ENCODE measurements at places on chromosomes 4 and X.

DNA sequence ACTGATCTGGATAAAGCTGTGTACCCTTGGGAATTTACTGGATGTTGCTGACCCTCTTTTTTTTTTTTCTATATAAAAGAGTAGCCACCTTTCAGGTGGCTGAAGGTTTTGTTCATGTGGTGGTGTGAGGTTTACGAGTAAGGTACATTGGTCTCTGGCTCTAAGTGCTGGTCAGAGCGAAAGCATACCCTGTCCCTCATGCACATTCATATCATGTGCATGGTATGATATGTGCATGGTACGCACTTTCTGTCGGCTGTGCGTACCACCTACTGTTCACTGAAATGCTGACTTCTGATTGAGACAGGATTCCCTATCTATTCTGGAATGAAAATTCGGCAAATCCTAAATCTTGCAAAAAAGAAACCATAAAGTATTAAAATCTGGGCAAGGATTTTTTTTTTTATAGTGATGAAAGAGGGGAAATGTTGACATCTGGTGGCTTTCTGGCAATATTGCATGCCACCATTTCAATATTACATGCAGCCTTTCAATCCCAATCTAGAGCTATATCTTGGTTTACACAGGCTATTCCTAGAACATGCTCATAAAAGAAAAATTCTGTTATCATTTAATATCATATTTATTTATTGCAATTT lies 32.8 kb downstream of the FAM149A start:
- no peak for DNase-seq

- DNase-seq = no peak
Observed at GRCh38 chr4:124188595-124188994, 523.9 kb downstream of the ANKRD50 start.

DNA sequence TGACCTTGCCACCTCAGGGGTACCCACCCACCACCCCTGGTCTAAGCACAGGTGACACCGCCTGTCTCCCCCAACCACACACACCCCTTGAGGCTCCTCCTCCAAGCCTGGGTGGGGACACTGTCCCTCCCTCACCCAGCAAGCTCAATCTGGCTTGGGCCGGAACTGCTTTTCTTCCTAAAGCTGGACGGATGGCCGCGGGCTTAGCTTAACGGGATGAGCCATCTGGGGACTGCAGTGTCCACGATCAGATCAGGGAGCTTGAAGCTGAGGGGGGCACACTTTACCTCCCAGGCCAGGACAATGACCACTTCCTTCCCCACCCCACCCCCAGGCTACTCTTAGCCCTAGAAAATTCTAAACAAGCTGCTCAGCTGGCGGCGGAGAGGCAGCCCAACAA lies 1.0 kb upstream of the SLC6A8 start:
- no peak for DNase-seq

DNA sequence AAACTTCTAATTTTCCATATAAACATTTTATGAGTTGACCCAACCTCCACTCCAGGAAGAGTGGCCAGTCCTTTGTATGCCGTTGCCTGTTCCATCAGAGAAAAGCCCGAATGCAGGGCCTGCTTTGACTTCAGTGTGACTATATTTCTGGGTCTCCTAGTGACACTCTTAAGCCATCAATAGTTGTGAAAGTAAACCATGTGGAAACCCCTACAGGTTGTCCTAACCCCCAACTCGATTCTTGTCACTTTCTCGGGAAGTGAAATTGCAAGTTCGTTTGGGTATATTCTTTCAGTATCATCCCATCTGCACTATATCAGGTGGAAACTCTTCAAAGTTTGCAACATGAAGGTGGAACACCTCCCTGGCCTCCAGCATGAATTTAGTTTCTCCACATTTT lies 52.8 kb downstream of the EFHC2 start:
- no peak for DNase-seq

DNA sequence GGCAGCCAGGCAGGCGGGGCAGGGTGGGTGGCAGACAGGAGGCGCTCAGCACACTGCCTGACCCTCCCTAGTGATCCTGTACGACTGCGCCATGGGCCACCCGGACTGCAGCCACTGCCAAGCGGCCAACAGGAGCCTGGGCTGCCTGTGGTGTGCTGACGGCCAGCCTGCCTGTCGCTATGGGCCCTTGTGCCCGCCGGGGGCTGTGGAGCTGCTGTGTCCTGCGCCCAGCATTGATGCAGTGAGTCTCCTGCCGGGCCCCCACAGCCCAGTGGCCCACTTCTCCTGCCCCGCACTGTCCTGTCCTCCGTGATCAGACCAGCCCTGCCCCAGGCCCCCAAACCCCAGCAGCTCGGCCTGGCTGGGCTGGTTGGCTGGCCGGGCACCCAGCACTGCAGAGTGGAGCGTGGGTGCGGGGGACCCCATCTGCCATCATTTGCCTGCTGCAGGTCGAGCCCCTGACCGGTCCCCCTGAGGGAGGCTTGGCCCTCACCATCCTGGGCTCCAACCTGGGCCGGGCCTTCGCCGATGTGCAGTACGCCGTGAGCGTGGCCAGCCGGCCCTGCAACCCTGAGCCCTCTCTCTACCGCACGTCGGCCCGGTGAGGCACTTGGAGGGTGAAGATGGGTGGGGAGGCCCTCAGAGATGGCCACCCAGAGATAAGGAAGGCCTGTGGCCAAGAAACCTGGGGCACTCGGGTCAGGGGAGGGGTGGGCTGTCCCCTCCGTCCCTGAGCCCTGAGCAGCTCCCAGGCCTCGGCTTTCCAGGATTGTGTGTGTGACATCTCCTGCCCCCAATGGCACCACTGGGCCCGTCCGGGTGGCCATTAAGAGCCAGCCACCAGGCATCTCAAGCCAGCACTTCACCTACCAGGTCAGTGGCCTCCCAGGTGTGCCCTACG lies 7.6 kb downstream of the PLXNB3 start:
- no peak for DNase-seq

DNA sequence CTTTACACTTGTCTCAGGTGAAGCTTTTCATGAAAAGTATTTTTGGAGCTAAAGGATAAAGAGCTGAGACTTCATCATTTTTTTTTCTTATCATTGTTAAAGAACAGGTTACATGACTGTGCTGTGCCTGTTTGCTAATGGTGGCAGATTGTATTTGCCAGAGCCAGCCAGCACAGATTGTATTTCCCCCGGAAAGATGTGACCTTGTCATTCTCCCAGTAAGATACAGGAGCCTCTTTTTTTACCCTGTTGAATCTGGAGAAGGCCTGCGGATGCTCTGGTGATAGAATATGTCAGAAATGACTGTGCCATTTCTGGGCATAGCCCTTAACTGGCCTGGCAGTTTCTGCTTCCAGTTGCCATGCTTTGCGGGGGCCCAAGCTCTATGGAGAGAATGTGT lies 91.9 kb downstream of the GPRIN3 start:
- DNase-seq = no peak

GRCh38 chr4:35105486-35105885 lies 1138.8 kb downstream of the ARAP2 start:
- no peak for DNase-seq

- no peak for DNase-seq
Observed at GRCh38 chrX:9867753-9868152, 81.5 kb downstream of the SHROOM2 start.

DNA sequence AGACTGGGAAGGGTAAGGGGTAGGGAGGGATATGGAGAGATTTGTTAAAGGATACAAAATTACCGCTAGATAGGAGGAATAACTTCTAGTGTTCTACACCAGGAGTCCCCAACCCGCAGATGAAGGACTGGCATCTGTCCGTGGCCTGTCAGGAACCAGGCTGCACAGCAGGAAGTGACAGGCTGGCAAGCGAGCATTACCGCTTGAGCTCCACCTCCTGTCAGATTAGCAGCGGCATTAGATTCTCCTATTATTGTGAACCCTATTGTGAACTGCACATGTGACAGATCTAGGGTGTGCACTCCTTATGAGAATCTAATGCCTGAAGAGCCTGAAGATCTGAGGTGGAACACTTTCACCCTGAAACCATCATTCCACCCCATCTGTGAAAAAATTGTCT lies 27.9 kb upstream of the BBS7 start:
- no peak for DNase-seq

DNA sequence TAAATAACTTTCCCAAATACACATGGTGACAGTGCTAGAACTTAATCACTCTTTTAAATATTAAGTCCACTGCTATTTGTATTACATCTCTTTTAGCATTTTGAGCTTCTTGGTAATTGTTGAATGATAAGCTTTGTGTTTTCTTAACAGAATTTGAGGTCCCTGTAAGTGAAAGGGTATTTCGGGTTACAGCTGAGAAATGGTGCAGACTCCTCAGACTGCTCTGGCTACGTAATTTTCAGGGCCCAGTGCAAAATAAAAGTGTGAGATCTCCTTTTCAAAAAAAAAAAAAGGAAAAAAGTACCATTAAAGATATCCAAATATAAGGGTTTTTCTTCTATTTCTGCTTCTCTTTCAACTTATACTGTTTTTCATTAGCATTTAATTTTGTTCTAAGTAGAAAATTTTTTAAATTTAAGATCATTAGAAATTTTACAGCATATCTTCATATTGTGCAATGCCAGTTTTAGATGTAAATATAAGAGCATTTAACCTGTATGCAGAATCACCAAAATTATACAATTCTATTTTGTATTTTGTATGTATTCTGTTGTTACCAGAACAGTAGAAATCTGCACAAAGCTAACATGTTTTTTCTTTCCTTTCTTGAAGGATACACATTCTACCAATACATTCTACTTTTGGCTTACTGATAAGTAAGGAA lies 33.6 kb upstream of the FGF5 start:
- no peak for DNase-seq

DNA sequence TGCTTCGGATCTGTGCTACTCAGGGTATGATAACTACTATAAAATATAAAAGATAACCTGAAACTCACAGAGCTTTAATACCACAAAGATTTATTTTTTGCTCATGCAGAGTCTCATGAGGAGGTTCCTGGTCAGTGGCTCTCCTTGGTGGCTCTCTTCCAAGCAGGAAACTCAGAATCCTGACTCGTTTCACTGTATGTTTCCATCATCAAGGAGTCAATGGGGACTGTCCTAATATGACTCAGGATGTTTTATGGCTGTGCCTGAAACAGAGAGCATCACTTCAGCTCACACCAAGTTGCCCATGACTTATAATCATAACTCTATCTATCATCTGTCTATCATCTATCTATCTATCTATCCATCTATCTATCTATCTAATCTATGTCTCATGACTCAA lies 620.8 kb upstream of the NR3C2 start:
- no peak for DNase-seq

DNA sequence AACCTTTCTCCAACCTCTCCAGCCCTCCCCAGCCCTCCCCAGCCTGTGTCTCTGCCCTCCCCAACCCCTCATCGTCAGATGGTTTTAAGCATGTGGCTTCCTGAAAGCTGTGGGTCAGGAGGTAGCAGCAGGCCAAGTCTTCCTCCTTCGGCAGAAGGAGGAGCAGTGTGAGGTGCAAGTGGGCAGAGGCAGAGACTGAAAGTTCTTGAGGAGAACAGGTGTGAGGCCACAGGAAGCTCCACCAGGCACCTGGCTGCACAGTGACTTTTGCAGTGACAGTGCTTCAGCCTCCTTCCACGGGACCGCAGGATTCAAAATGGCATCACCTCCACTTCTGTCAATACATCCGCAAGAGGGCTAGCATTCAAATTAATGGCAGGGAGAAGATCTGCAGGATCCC lies 203.9 kb upstream of the LEF1 start:
- DNase-seq = no peak

- no peak for DNase-seq
Observed at GRCh38 chr4:149790172-149790907, 25.3 kb downstream of the IQCM start.

DNA sequence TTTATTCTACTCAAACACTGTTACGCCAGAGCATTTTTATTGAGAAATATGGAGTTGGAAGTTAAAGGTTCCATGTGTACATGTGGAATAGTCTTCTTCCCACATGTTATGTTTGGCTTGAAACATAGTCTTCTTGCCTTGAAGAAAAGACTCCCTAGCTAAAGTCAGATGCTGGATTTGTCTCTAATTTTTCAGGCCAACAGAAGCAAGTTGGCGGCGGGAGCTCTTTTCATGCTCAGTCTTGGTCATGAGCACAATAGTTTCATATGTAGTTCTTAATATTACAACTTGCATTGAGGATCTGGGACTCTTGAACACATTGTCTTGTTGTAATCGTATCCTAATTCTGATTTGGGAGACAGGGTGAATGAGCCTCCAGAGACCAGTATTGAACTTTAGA lies 19.4 kb downstream of the SEPTIN11 start:
- DNase-seq = no peak

DNA sequence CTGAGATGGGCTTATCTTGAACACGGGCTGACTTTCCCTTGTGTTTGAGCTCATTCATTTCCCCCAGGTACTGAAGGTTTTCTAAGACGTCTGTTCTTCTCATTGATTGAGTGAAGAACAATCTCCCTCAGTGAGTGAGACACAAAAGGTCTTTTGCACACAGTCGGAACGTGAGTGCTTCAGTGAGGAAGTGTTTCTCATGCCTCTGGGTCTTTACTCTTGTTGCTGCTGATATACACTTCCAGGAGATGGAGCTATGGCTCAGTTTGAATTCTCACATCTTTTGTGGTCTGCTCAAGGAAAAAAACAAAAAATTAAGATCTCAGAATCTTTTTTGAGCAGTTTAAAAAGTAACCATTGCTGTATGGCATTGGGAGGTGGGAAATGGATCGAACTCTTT lies 981.9 kb upstream of the TENM3 start:
- no peak for DNase-seq

DNA sequence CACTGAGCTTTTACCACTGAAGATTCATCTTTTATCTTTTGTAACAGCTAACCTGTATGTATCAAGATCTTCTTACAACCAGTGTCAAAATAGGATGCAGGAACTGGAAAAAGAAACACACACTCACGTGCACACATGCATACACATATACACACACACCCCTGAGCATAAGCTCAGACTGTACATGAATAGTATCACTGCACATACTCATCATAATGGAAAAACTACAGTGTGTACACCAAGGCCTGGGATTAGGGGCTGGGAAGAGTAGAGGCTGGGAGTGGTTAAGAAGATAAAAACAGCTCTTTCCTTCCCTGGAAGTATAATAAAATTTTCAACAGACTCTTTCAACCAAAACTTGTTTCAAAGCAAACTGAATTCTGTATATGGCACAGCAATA lies 73.4 kb downstream of the RELL1 start:
- DNase-seq = no peak

GRCh38 chr4:78904143-78904542 lies 35.1 kb downstream of the PAQR3 start:
- DNase-seq = no peak

DNA sequence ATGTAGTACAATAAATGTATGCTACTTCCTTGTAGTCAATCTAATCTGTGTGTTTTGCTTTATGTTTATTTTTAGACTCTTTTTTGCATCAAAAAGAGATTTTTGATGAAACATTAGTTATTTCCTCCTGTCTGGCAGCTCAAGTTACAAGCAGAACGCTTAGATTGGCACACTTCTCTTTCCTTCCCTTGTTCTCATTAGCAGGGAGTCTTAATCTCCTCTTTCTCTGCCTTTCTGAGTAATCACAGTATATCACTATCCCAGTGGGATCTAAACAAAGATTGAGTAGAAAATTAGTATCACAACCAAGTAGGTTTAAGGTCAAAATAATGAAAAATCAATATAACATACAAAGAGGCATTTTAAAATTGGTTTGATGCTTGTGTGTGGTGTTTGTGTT lies 1192.6 kb downstream of the C4orf33 start:
- DNase-seq = no peak
